NCI-H2081 treated with DMSO at 0.1 percent for 48 hours (cell line): ENCODE measurements at places on chromosomes 5 and 9.

GRCh38 chr9:105711867-105712266, 17.5 kb downstream of the TMEM38B start:
- DNase-seq, result no peak

- no peak for DNase-seq
These were observed 12.8 kb downstream of the ABO start for GRCh38 chr9:133262226-133262625.

GRCh38 chr5:149727336-149728035, 2.6 kb upstream of the PPARGC1B start:
- no peak for DNase-seq

- DNase-seq, result no peak
These were observed 184.3 kb downstream of the DAB2IP start for GRCh38 chr9:121835587-121836365.

DNA sequence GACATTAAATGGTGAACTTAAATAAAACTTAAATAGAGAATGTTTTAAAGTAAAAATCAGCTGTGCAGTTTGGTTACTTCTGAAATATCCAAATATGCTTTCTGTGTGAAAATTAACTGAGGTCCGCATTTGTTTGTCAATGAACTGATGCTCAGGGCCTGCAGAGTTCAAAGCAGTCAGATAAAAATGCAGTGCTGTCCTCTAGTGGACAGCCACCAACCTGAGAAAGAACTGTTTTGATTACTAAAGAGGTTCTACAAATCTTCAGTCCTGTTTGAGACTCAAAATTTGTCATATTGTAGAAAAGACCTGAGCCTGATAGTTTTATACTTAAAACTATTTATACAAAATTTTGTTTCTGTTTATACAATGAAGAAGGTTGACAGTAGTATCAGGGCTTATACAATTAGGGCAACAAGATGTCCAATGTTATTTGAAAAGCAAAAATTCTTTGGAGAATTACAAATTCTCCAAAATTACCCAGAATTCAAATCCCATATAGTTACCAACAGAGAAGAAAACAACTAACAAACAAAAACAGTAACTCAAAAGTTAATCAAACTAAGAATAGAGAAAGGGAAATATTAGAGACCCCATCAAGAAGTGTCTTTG, 232.3 kb upstream of the TBCA start:
- no peak for DNase-seq

- DNase-seq, result no peak
These were observed 76.6 kb downstream of the ZNF618 start for GRCh38 chr9:113952676-113953075.

DNA sequence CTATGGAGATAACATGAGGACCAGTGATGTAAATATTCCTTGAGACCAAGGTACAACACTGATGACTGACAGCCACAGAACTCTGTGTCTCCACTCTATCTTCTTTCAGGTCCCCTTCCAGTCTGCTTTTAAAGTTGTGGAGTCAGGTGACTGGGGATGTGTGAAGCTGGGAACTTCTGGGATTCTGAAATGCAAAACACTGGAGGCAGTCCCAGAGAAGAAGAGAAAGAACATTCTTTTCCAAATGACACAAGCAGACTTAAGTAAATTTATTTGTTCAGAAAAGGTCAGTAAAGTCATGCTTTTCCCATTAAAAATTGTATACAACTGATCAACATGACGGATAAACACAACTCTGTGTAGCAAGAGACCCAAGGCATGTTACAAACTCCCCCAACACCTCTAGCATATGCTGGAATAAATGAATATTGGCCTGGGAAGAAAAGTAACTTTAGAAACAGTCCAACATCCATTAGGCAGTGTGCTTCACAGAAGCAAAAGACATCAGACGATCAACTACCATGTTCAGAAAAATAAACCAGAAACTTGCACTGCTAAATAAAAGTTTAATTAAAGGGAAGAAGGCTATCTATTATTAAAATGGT, 92.4 kb upstream of the IFNK start:
- no peak for DNase-seq

- DNase-seq, result no peak
These were observed 307.8 kb downstream of the RAB3C start for GRCh38 chr5:58890701-58891085.
